ENCODE measurements at places on chromosomes 7 and 10.

GRCh38 chr10:30823651-30824050, 194.1 kb upstream of the LYZL2 start:
- DNase-seq, result no peak

GRCh38 chr7:136919820-136920219, 51.4 kb downstream of the CHRM2 start:
- no peak for DNase-seq

- peak; percentile 66 for DNase-seq
Measured at GRCh38 chr10:13684252-13684791, 97.6 kb downstream of the PRPF18 start.

DNA sequence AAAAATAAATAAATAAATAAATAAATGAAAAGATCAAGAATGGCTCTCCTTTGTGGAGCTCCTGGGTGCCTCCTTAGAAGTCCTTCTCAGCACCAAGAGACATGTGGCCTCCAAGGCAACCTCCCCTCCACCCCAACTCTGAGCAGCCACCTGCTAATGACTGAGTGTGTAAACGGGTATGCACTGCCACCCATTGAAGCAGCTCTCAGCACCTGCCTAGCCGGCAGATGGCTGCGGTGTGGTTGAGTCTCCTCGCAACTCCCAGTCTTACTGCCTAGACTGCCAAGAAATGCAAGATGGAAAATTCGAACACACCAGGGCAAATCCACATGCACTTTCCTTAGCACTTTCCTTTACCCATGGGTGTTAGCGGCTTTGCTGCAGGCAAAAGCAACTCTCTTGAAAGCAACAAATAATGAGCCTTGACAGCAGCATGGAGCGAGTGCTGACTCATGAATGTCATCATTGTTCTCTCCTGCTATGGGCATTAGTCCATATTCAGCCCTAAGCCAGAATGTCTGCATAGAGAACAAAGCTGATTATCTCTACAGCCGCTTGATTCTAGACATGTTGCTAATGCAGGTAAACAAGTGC, 913.9 kb upstream of the AUTS2 start:
- peak; percentile 79 for DNase-seq

- DNase-seq, result no peak
Measured at GRCh38 chr7:12703881-12704280, 16.4 kb downstream of the ARL4A start.

DNA sequence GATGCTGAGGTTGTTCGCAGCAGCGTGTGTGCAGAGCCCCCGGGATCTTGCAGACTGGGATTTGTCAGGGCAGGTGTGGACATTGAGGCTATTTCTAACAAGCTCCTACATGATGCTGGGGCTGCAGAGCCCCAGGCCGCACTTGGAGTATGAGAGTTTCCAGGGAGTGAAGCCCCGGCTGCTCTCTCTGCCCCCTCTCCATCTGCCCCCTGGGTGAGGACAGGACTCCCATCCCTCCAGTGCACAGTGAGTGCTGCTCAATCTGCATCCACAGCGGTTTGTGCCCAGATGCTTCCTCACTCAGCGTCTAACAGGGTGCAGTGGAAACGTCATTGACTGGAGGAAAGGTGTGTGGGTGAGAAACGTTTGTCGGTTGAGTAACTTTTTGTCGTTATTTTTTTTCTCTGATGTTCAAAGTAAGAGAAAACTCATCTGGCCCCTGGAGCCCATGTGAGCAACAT, 25.3 kb downstream of the IL2RA start:
- DNase-seq, result no peak

DNA sequence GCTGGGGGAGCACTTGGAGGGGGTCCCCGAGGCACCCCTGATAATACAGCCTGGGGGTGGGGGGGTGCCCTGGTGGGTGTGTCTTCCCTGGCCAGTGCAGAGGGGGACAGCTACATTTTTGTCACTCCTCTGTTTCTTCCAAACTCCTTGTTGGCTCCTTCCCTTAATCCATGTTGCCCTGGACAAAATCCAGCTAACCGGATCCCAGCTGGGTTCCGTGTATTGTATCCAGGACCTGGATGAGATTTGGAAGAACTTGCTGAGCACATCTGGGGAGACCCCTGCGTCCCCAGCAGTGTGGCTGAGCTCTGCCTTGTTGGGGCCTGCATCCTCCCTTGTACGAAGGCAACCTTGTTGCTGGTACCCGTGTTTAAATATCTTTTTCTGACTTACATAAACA, 86.8 kb upstream of the BTBD16 start:
- DNase-seq, result no peak

DNA sequence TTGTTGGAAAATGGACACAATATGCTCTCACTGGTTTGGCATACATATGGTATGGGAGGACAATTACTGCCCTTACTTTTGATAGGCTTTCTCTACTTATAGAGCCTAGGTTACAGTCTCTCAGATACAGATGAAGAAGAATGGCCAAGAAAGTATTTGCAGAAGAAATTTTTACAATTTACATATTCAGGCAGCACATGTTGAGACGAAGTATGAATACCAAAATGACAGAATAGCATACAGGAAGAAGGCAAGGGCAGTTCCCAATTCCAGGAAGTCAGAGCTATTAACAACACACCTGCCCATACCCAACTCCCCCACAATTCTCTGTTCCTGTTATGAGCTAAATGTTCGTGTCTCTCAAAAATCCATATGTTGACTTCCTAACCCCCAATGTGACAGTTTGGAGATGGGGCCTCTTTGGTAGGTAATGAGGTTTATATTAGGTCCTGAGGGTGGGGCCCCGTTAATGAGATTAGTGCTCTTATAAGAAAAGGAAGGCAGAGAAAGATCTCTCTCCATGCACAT, 67.8 kb downstream of the DOCK4 start:
- DNase-seq, result no peak

- no peak for DNase-seq
Measured at GRCh38 chr10:77007834-77008233, 629.8 kb downstream of the KCNMA1 start.

DNA sequence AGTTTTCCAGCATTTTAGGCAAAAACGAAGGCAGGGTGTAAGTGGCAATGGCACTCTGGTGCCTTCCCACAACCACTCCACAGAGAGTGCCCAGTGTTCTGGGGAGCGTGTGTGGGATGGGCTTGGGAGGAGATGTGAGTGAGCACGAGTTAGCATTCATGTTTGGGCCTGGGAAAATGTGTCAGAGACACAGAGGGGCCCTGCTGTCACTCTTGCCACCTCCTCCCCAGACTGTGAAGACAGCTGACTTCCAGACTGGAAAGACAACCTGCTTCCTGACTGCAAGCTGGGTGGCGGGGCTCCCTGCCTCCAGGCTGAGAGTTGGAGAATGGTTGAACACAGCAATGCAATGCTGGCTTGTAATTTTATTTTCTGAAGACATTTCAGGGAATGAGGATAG, 454.5 kb upstream of the ZMIZ1 start:
- no peak for DNase-seq

DNA sequence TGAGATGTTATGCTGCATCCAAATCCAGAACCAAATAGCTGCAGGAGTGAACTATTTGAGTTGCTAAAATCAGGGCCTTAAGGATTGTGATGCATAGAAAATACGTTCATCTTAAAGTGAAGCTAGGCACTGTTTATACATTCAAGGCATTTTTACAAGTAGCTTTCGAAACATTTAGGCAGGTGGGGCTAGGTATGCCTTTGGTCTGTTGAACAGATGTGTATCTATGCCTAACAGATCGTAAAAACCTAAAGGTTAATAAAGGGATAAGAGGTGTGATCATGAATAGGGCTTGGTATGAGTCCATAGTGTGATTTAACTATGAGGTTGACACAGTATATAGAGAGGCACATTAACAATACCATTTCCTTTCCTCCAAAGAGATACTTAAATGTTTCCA, 262.5 kb downstream of the SEMA3D start:
- no peak for DNase-seq

DNA sequence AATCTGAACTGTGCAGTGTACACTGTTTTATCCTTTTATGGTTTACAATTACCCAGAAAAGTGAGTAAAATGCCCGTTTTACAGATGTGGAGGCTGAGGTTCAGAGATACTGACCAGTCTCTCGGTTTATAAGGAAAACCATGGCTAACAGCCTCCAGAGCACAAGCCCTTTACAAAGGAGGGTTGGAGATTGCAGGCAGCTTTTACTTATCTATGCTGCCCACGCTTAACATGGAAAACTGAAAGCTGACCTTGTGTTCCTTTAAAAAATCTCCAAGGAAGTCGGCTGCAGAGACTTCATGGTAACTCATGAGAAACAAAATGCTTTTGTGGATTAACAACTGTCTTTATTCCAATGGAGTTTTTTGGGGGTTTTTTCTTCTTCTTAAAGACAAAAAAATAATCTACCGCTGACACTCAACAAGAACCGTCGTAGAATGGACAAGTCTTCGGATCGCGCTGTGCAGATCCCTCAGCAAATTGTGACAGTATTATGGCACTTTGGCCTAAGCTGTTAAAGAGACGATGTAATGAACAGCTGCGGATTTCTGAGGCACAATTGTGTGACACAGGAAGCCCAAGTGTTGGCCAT, 654 bp upstream of the SLF2 start:
- DNase-seq, result no peak

DNA sequence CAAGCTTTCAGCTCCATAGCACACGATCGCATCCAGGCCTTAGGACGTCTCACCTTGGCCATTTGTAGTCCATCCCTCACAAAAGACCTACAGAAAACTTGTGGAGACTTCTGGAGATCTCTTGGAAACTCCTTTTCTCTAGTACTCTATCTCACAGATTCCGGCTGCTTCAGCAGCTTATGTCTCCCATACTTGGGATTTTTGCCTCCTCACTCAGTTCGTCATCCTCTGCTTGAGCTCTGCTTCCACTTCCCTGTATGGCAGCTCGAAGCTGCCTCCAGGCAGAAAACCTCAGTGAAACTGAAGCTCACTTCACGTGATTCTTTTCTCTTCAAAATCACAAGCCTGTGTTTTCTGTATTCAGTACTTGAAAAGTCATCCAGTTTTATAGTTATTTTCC, 178.7 kb upstream of the GDF10 start:
- DNase-seq, result no peak

GRCh38 chr7:504221-505111, 15.2 kb downstream of the PDGFA start:
- no peak for DNase-seq

DNA sequence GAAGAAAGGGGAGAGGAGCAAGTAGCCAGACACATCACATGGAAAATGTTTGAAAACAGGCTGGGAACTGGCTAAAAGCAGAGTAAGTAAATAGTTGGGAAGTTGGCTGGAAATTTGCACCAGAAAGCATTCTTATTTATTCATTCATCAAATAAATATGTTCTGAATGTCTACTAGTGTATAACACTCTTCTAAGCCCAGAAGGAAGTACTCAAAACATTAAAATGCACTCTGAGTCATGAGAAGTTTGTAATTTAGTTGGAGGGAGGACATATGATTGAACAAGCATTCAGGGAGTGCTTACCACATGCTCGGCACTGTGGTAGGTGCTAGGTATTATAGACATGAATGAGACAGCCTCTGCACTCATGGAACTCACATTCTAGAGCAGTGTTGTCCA, 37.0 kb upstream of the CNNM1 start:
- DNase-seq, result no peak

- no peak for DNase-seq
Measured at GRCh38 chr7:137873524-137873923, 26.8 kb upstream of the DGKI start.

GRCh38 chr10:111297351-111297848, 220.6 kb downstream of the ADRA2A start:
- DNase-seq, result no peak

DNA sequence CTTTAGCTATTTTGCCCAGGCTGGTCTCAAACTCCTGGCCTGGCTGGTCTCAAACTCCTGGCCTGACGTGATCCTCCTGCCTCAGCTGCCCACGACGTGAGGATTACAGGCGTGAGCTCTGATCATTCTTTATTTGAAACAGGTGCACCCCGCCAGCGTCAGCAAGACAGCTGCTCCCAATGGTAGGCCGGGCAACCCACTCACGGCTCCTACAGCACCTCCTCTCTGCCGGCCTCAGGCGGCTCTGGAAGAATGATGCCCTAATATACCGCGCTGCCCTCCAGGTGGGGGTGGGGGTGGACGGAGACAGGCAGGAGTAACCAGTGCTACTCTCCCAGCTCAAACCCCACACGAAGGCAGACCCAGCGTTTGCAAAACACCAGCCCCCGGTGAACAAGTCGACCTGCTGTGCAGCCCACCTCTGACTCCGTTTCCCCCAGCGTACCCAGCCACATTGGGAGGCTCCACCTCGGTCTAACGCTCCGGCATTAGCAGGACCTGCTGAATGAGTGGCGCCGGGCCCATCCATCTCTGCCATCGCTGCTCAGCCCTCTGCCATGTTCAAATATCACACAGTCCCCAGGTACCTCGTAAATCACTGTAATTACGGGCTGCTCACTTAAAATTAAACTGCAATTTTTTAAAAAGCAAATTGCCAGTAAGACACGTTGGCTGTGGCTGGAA, 148.6 kb downstream of the ELFN1 start:
- no peak for DNase-seq

DNA sequence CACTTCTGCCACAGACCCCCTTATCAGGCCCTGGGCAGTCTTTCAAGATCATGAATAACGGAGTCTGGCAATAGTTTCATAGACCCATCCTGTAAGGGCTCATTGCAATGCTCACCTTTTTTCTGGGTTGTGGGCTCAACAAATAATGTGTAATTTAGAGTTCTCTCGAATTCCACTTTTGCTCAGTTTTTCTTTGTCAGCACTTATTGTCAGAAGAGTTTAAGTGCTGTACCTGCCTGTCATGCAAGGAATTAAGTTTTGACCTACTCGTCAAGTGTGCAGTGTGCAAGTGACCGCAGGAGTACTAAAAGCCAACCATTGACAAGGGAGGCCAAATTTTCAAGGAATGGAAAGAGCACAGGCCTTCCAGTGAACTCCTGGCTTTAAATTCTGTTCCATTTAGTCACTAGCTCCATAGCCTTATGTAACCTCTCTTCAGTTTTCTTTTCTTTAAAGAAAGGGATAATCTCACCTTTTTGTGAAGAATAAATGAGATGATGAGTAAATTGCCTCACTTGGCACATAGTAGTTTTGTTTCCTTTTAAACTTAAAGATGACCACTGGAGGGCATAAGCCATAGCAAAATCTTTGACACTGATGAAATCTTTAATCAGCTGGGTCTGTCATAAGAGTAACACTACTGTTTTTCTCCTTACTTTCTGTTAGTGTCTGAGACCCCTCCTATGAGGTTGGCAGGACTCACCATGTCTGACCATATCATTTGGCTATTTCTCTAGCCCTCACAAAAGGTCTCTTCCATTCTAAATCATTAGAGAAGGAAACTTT, 313.3 kb downstream of the TYW1 start:
- no peak for DNase-seq

DNA sequence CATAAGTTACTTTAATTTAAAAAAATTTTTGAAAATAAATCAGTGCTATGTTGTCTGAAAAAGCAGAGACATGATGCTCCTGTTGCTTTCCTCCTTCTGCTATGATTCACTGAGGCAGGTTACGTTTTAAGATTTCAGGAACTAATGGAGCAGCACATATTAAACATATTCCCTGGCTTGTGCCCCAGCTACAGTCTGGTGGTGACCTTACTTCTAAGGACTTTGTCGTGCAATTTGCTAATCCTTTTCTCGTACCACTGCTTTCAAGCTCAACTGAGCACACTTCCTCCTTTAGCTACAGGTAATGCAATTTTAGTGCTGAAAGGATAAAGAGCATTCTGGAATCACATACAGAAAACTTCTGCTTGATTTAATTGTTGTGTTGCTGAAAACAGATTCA, 16.2 kb upstream of the PRR15 start:
- DNase-seq, result no peak

Data from midbrain (tissue), 1 donor.